ENCODE measurements at places on chromosomes 6 and 20. TPM values are rescaled to one million over a fixed set of nuclear protein-coding genes. Genes with fewer than 3 reads are reported as not detected.

SDHAF4 gene
- total RNA-seq: 3.2 TPM

COL21A1 gene
- 0.84 TPM for total RNA-seq

BMP5 gene
- not detected for total RNA-seq

SASH1 gene
- total RNA-seq: 2.8 TPM

HSPA1A gene
- total RNA-seq: 234 TPM
